Activated CD8-positive, alpha-beta memory T cell treated with anti-CD3 and anti-CD28 coated beads for 4 hours (primary cell): ENCODE measurements at places on chromosomes 1 and 21.

DNA sequence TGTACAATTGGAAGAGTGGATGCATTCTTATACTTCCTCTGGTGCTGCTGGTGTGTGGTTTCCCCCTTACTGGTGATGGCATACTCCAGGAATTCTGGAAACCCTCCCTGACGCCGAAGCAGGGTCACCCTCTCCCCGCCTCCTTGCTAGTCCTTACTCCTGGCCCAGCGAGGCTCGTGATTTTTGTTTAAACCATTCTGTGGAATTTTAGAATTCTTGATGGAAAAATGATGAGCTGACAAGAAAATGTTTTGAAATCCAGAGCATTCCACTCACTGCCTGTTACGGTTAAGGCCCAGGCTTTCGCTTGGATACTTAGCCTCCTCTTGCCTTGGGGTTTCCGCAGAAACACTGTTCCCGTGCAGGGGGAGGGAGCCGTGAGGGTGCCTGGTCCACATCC is 41.1 kb downstream of the IL6R start:
- DNase-seq, result no peak

- DNase-seq, result no peak
Measured at GRCh38 chr1:75293270-75293669, 159.1 kb downstream of the LHX8 start.

- DNase-seq, result peak; percentile 1
Measured at GRCh38 chr1:184755226-184756065, 788 bp upstream of the EDEM3 start.

- no peak for DNase-seq
Measured at GRCh38 chr1:46747683-46748288, 28.9 kb upstream of the EFCAB14 start.

- DNase-seq, result no peak
Measured at GRCh38 chr1:208781391-208782045, 537.3 kb upstream of the PLXNA2 start.

- DNase-seq, result no peak
Measured at GRCh38 chr1:38929054-38929453, 12.6 kb downstream of the RHBDL2 start.

- DNase-seq, result no peak
Measured at GRCh38 chr1:72442262-72442661, 159.9 kb upstream of the NEGR1 start.

GRCh38 chr1:2548068-2548589 is 8.0 kb upstream of the TNFRSF14 start:
- DNase-seq, result peak; percentile 71
